GM04503 (cell line): ENCODE measurements at places on chromosomes 6 and 20.

DNA sequence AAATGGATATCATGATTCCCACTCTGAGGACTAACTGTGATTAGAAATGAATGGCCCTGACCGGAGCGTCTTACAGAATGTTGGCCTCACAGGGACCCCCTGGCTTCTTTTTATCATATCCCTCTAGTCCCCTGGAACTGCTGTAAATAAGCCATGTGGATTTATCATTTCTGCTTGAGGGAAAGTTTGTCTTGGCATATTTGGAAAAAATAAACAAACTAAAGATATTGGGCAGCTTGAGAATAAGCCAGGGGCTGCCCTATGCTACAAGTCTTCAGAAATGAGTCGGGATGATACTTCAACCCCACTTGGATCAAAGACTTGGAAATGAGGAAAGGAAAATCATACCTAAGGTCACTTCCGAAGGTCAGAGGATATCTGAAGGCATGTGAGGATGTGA lies 179.1 kb downstream of the THBS2 start:
- DNase-seq: no peak

GRCh38 chr6:132893772-132894490 lies 79.6 kb downstream of the RPS12 start:
- no peak for DNase-seq

DNA sequence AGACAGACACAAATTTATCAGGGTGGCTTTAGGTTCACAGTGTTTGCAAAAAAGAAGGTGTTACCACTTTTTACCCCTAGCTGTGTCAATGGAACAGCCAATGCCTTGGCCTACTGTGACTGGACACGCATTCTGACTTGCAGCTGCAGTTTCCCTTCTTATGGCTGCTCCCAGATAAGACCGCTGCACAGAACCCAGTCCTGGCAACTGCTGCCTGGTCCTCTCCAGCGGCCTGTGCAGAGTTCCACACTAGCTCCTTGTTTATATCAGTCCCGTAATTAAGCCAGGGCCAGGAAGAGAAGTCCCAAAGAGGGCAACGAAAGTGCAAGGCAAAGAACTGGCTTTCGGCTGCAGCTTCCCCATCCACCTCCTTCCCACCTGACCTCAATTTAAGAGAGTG lies 283.0 kb downstream of the FOXC1 start:
- no peak for DNase-seq

DNA sequence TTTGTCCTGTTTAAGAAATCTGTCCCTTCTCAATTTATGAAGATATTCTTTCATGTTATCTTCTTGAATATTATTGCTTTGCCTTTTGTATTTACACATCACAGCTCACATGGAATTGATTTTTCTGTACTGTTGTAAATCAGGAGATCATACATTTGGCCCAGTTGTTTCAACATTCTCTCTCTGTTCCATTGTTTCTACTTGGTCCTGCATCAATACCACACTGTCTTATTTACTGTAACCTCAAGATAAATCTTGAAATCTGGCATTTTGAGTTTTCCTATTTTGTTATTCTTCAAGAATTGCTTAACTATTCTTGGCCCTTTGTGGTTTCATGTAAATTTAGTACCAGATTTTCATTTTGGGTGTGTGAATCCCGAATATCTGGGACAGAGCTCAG lies 121.7 kb upstream of the CCN2 start:
- DNase-seq: no peak

DNA sequence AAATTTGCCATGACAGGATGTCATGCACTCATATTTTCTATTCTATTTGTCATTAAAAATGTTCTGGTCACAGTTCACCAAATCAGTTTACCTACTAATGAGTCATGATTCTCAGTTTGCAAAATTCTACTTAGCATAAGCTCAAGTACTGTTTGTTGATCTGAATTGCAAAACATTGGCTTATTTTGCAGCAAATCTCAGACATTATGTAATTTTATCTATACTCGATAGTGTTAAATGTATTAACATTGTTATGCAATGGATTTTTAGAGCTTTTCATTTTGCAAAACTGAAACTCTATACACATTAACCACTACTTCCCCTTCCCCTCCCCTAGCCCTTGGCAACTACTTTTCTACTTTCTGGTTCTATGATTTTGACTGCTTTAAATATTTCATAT lies 213.8 kb upstream of the ZFP64 start:
- DNase-seq: no peak

- no peak for DNase-seq
Measured at GRCh38 chr20:63834491-63834880, 3.4 kb upstream of the ZBTB46 start.

GRCh38 chr20:23066772-23067171 lies 17.3 kb upstream of the THBD start:
- no peak for DNase-seq

DNA sequence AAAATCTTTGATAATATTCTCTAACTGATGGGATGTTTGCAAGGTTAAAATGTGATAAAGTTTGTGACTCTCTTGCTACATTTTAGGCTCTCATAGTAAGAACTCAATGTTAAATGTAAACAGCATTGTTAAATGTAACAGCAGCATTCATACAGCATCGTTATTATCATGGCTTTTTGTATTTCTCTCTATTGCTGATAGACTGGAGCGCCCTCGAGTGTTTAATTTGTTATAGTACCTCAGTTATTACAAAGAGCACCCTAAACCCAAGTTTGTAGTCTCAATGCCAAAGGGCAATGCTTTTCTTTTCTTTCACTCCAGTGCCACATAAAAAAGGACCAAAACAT lies 14.9 kb upstream of the TTPAL start:
- no peak for DNase-seq

DNA sequence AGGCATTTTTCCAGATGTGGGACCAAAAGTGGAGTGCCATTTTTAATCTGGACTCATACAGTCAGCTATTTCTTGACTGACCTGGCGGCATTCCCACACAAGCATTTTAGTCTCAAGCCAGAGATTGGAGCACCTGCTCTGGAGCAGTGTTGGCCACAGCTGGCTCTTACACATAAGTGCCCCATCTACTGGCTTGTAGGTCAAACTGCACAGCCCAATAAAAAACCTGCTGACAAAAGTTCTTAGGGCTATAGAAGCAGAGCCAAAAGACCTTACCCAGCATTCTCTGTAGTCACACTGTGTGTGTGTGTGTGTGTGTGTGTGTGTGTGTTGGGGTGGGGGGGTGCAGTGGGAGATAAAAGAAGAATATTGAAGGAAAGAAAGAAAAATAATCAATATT lies 38.6 kb upstream of the SENP6 start:
- DNase-seq: no peak

- peak; percentile 54 for DNase-seq
Measured at GRCh38 chr20:10093087-10093591, 58.4 kb downstream of the ANKEF1 start.

DNA sequence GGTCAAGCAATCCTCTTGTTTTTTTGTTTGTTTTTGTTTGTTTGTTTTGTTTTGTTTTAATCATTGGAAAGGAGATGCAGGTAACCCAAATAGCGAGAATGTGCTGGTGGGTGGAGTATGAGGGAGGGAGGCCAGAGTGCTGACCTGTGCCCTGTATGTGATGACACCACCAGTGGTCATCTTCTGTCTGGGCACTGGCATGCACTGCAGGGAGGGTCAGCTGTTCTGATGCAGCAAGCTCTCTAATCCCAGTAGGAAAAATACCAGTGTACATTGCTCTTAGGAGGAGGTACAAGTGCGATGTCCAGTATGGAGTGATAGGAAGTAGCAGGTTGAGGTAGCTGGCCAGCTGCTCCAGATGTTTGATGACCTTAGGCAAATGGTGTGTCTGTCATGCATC lies 2.9 kb upstream of the CST1 start:
- no peak for DNase-seq

GRCh38 chr6:4924661-4925271 lies 79.1 kb downstream of the RPP40 start:
- no peak for DNase-seq

DNA sequence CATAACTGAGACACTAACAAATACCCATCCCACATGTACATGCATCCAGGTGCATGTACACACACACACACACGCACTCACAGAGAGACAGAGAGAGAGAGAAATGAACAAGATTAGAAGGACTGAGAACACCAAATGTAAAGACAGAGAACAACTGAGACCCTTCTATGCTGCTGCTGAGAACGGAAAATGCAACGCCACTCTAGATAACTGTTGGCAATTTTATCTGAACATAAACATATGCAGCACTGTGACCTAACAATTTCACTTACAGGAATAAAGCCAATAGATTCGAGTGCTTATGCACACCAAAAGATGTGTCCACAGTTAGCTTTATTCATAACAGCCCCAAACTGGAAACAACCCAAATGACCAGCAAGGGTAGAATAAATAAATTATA lies 103.8 kb upstream of the LY86 start:
- no peak for DNase-seq

GRCh38 chr20:881783-882144 lies 34.4 kb downstream of the ANGPT4 start:
- no peak for DNase-seq

DNA sequence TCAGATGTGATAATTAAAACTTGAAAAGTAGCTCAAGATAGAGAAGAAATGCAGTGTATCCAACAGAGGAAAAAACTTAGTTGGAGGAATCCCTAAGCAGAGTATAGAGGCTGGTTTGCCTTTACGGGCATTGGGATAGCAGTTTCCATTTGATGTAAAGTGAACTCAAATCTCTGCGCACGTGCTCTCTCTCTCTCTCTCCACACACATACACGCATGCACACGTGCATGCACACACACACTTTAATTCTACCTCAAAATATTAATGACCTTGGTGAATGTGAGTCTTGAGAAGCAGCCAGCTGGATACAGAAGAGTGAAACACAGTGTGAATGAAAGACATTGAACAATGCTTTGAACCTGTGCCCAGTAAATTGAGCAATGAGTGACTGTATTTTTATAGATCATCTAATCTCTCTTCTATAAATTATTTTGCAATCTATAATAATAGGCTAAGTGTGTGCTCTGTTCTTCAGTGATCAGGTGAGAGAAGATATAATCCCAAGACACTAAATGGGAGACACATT lies 247.7 kb upstream of the FAM83B start:
- no peak for DNase-seq

- no peak for DNase-seq
Measured at GRCh38 chr6:64429926-64430325, 794.3 kb downstream of the PHF3 start.

DNA sequence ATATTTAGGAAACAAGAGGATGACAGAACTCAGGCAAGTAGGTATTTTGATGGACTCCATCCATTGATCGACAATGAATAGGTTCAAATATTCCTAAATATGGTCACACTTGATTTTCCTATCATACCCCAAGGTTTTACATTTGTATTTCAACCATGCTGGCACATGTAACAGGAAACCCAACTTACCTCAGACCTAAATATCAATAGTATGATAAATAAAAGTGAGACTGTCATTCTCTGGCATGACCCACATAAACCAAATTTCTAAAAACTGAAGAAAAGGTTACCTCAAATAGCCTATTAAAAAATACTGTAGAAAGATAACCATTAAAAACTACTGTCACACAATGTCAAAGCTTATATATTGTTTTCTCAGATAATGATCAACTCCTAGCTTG lies 97.3 kb downstream of the PRDM1 start:
- DNase-seq: no peak

DNA sequence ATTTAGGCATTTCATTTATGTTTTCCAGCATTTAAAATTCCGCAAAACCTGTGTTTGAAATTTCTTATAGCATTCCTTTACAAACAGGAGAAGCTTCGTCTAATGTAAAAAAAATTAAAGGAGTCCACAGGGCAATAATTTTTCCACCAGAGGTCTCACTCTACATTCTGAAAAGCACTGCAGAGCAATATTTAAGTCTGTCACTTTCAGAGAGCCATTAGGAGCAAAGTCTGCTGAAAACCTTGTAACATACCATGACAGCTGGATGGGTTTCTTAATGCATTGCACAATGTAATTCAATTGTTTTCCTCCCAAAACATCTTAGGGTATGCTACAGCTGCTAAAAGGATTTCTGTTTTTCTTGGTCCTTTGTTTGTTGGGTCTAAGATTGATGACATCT lies 18.0 kb downstream of the BAG2 start:
- no peak for DNase-seq

- DNase-seq: no peak
Measured at GRCh38 chr20:39269493-39270217, 307.5 kb downstream of the DHX35 start.

- DNase-seq: no peak
Measured at GRCh38 chr6:90294008-90294511, 2.6 kb downstream of the BACH2 start.

GRCh38 chr6:164370773-164371172 lies 938.6 kb downstream of the C6orf118 start:
- no peak for DNase-seq

DNA sequence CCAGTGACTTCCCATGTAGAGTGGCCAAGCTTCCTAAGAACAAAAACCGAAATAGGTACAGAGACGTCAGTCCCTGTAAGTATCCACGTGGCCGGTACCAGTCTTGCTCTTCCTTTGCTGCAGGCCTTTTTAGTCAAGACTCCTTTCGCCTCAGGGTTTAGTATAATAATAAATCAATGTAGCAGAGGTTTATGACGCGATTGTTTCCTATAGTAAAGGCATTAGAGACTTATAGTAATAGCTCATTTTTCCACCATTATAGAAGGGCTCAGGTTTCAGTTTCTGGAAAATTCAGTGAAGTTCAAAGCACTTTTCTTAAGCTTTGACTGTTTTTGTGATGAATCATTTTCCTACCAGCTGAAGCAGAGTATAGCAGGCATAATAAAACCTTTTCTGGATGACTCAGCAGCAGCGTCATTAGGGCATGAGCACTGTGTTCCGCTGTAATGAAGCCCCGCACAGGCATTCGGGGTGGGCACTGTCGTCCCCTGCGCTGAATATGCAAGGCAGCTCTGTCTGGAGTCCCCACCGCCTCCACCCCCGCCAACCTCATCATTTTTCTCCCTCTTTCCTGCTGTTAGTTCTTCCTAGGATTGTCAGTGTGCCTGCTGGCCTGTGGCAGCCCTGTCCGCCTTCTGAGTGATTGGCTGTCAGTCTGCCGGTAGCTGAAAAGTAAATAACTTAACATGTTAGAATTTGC lies 51.3 kb downstream of the PTPN1 start:
- peak; percentile 81 for DNase-seq

DNA sequence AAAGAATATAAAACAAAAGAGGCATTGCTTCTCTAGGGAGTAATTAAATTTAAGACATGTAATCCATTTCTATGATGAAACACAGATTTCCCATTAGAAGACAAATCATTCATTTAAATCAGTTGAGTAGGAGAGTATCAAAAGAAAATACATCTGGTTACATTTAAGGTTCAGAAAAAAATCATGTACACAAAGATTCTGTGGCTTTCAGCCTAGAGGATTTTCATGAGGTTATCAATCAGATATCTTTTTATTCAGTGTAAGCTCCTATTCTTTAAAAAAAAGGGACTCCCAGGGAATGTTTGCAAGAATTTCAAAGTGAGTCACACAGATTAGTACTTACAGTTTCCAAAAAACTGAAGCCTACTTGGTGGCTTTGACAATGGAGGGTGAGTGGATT lies 24.9 kb downstream of the COL21A1 start:
- DNase-seq: peak; percentile 81
